Activated naive CD4-positive, alpha-beta T cell treated with anti-CD3 and anti-CD28 coated beads, Interleukin-2, amount 10 ng/mL, durations not matched to agents 7 days and 5 days (primary cell): ENCODE measurements at places on chromosomes 2 and 18.
A peak's percentile ranks its signal among the peaks of the same experiment; 100 is the strongest.

- no peak for DNase-seq
Observed at GRCh38 chr2:150125708-150126107, 361.8 kb downstream of the RND3 start.

DNA sequence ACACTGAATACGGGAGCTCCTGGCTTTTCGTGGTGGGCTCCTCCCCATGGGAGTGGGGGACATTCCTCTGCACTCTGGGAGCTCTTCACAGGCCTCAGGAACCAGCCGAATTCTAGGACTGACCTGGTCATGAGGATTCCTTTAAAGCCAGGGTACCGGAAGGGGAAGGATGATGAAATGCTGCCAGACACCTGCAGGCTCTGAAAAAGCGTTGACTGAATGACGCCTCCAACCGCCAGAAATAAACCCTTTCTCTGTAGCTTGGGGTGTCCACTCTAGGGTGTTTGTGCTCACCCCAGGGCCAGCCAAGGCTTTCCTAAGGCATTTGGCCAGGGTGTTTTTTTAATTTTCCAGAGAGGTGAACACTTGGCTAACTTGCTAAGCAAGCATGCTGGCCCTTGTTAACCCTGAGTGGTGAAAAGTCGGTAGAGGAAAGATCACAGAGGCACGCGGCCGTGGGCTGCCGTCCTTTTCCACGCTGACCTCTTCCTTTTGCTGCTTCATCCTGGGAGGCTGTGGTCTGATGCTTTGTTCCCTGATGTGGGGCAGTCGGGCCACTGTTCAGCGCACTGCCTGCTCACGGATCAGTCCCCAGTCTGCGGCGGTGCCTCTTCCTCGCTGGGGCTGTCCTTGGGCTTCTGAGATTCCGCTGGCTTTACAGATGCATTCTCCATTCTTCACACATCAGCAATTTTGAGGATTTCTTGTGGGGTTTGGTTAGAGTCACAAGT lies 32.0 kb downstream of the IMPA2 start:
- DNase-seq: no peak

DNA sequence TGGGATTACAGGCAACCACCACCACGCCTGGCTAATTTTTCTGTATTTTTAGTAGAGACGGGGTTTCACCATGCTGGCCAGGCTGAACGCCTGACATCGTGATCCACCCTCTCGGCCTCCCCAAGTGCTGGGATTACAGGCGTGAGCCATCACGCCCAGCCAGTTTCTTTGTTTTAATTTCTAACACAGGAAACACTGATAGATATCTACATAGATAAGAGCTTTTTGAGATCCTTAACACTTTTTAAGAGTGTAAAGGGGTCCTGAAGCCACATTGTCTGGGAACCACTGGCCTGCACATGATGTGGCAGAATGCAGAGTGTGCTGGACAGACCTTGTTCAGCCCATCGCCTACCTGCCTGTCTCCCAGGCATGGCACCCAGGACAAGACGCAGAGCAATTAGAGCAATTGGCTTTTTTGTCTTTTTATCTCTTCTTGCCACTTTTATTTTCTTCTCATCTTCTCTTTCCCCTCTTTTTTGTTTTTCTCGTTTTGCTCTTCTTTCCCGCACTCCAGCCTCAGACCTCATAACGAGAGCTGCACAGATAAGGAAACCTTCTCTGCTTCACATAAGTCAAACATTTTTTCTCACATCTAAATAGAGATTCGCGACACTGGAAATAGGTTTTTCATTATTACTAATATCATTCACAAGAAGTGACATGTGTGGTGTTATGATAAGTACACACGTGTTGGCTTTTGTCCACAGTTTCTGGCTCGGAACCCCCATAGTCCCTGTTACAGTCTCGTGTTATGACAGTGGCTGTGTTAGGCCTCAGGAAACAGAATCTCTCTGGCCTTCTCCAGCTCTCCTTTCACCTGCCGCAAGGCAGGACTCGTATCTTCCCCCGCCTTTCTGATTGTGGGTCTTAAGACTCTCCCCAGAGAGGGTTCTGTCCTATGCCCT lies 25.2 kb upstream of the GPR55 start:
- DNase-seq: no peak

- no peak for DNase-seq
Observed at GRCh38 chr18:63763831-63764600, 11.2 kb upstream of the SERPINB7 start.

- DNase-seq: no peak
Observed at GRCh38 chr2:97931858-97932225, 63.9 kb downstream of the TMEM131 start.

DNA sequence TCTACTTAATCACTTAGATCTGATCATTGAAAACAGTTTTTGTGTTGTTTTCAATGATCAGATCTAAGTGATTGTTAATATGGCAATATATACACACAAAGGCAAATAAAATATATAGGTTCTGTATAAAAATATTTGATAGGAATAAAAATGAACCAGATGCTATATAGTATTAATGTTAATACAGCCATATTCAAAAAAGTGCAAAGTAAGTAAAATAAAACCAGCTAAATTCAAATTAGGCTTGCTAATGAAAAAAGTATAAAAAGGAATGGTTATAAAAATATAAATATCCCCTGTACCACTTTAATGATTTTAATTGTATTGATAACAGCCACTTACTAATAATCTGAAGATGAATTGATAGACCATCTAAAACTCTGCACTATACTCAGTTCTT lies 38.4 kb downstream of the VPS54 start:
- DNase-seq: no peak

DNA sequence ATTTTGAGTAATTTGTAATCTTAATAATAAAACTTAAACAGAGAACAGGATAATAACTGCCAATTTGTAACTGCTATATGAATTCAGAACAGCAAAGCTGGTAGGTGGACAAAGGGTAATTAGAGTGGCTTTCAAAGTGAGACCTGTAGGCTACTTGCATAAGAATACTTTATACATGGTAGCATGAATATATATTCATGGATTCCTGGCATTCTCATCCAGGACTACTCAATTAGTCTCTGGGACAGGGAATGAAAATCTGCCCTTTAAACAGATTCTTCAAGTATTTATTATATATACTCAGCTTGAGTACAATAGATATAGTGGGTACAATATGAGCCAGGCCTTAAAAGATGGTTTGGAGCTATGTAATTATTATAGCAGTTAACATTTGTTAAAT lies 419.9 kb downstream of the PIK3C3 start:
- DNase-seq: no peak

- DNase-seq: no peak
Observed at GRCh38 chr2:178429336-178429735, 21.6 kb downstream of the PRKRA start.

DNA sequence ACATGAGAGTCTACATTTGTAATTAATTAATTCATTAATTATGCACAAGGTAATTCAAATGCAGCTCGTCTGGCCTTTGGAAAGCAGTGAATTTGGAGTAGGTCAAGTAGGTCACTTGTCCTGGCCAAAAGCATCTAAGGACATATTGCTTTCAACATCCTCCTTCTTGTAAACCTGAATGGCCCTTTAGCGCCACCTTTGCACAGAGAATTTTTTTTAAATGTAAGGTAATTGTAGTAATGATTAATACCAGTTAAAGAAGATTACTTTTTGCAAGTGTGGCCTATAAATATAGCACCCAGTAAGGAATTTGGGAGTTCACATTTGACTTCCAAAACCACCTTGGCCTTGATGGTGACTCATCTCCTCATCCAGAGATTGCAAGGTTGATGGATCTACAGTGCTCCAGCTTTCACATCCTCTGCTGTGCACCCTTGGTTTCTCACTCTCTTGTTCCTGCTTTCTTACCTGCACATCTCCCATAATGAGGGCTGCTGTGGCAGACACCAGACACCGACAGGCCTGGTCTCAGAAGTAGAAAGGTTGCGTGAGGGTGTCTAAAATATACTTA lies 481.7 kb downstream of the TGIF1 start:
- DNase-seq: no peak

DNA sequence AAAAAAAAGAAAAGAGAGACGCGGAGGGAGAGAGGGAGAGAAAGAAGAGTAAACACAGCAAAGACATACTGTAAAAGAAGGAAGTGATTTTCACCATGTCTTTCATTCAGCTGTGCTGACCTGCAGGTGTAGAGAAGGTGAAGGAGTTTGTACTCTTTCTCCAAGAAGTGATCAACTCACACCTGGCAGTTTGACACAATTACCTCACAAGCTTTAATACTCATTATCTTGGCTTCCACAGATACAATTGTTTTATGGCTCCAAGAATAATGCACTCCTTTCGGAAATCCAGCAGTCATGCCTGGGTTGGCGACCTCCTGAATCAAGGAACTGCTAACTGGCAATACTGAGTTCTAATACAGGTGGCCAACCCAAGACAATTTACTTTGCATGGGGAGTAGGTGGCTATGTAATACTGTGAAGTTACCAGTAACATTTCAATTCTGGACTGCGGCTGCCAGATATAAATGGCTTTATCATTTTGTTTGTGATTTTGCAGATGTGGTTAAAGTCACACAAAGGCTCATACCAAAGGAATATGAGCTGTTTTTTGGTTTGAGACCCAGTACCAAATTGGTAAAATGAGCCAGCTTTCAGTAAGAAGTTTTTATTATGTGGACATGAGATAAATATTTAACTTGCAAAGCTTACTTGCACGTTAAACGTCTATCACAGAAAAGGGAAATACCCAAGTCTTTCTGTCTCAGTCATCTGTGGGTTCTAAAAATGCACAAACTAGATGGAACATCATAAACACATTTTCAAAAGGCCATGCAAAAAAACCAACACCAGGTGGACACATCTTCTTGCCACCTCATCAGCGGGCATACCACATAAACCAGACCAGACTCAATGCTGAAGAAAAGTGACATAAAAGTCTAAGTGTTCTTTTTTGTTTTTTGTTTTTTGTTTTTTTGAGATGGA lies 69.3 kb downstream of the NCKAP5 start:
- DNase-seq: no peak

- DNase-seq: no peak
Observed at GRCh38 chr18:66838340-66838987, 234.6 kb upstream of the CDH19 start.

- no peak for DNase-seq
Observed at GRCh38 chr2:223989206-223989855, 32.1 kb downstream of the MRPL44 start.

DNA sequence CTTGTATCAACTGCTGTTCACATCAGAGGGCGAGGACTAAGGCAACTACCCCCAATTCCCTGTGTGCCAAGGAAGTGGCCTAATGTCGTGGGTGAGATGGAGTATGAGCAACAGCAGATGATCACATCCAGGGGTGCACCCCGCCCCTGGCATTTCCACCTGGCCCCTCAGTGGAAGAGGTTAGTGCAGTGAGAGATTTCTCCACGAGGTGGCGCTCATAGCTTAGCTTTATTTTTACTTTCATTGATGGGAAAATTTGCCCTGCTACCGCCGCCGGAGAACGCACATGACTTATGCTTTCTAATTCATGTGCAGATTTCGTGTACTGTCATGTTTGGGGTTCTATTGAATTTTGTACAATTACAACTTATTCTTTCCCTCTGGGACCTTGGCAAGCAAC lies 470.6 kb upstream of the MEX3C start:
- peak; percentile 66 for DNase-seq

DNA sequence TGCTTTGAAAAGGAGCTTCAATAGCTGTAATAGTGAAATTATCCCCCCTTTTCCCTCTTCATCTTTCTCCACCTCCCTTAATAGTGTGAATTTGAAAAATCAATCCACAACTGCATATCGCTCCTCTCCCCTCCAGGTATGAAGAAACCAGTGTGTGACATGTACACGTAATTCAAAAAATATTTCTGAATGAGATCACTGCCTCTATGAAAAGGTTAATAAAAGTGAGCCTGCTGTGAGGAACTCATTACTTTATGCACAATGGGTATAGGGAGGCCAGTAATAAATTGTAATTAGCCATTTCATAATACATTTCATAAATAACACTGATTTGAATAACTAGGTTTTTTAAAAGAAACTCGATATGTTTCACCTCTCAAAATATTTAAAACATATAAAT lies 209.0 kb upstream of the KYNU start:
- DNase-seq: no peak

- DNase-seq: no peak
Observed at GRCh38 chr2:10242998-10243925, 59.4 kb upstream of the HPCAL1 start.

DNA sequence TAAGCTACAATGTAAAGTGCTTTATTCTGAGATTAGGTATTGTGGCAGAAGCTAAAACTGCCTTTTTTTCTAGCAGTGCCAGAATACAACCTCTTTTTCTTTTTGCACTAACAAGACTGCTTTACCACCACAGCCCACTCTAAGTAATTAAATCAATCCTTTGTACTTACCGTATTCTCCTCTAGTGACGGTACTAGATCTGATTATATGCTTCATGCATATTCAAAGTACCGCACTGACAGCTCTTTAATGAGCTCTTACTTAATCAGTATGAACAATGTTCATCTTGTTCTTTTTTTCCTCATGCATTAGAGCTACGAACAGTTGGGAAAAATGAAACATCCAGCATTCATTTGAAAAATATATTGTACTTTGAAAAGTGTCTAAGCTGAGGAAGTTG lies 16.1 kb upstream of the OTX1 start:
- no peak for DNase-seq

DNA sequence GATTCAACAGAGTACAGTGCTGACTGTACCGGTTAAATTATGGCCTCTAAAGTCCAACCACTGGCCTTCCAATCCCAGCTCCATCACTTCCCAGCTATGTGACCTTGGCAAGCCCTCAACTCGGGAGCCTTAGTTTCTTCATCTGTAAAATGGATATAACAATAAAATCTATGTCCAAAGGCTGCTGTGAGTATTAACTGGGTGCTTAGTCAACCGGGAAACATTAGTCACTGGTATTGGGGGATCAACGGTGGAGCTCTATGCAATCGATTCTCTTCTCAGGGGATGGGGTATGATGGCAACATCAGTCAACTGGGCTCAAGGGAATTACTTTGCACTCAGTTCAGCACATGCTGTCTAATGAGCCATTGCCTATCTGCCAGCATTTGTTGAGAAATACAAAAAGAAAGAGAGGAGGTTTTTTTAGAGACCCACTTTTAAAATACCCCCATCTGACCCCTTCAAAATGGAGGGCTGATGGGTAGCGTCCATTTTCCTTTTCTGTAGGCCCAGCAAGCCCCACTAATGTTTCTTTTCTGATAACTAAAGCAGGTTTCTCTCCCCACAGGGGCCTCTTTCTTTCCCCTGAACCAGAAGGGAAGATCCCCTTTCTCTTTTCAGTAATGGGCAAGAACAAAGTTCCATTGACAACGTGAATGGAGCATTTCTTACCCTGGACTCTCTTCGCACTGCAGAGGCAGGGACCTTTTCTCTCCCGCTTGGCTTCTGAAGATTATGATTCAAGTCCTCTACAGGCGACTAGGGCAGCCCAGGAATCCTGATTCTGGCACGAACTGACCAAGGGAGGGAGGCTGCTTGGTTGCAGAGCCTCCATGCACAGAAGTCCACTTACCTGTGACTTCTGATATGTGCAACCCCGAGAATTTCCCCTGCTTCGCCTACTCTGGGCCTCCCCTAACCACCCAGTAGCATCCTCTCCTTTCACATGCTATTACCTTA lies 8.7 kb upstream of the AGFG1 start:
- no peak for DNase-seq

DNA sequence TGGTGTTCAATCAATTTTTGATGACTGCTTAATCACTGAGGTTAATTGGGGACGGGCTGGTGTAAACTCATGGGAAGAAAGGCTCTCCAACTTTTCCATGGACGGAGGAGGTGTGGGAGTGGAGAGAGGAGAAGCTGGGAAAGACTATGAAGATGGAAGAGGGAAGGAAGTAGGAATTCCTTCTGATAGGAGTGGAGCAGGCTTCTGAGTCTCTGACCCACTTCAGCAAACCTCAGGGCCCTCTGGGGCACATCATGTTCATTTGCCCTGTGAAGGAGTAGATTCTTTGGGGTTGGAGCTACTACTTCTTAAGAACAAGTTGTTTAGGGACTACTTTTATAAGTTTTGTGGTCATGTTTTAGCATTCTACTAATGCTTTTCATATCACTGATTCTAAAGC lies 87.0 kb upstream of the MAP4K3 start:
- DNase-seq: no peak
